IPS DF 6.9 (cell line): ENCODE measurements at places on chromosomes 3 and 15.

GRCh38 chr15:30939161-30939560, 35.4 kb downstream of the FAN1 start:
- DNase-seq: no peak

- no peak for DNase-seq
Measured at GRCh38 chr15:99305761-99306505, 54.7 kb downstream of the LRRC28 start.

GRCh38 chr15:91611561-91612323, 241.8 kb upstream of the SLCO3A1 start:
- DNase-seq: no peak

- DNase-seq: no peak
Measured at GRCh38 chr3:117955196-117955595, 1079.5 kb downstream of the IGSF11 start.

DNA sequence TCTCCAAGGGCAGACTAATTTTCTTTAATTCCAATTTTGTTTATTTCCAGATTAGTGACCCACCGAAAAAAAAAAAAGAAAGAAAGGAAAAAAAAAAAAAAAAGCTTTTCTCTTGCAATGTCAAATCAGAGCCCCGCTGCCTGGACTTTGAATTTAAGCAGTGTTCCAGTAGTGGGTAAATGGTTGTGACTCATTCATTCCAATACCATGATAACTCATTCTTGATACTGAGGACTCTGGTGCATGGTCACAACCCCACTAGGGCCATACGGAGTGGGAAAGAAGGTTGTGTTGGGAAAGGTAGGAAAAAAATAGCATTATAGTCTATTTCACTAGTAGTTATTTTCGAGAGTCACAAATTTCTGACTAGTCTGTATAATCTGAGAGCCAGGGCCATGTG, 59.1 kb upstream of the COL8A1 start:
- no peak for DNase-seq

DNA sequence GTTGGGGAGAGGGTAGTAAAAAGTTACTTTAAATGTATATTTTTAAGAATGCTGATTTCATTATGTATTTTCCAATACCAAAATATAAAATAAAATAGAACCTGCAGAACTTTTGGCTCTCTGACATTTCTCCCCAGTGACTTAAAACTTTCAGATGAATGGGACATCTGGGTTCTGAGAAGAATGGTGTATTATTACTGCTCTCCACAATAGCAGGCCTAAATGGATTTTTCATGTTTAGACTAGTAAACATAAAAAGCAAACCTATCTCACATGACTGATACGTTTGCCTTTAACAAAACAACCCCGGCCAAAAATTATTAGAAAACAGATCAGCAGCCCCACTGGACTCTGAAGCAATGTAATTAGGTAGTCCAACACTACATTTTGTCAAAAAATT, 73.8 kb downstream of the FHIT start:
- DNase-seq: no peak

- no peak for DNase-seq
Measured at GRCh38 chr3:71241981-71242560, 341.5 kb downstream of the FOXP1 start.
